ENCODE measurements at places on chromosomes 7 and 10. TPM values are rescaled to one million over a fixed set of nuclear protein-coding genes. Genes with fewer than 3 reads are reported as not detected.

SCIN gene
- total RNA-seq: under 0.01 TPM

PON2 gene
- 46.8 TPM for total RNA-seq

SFTPA1 gene
- total RNA-seq: not detected

CLCN1 gene
- total RNA-seq: not detected

SPACDR gene
- 0.25 TPM for total RNA-seq

GHRHR gene
- total RNA-seq: not detected

C7orf33 gene
- total RNA-seq: not detected

CLEC5A gene
- not detected for total RNA-seq

SEMA3A gene
- 42.3 TPM for total RNA-seq

C10orf53 gene
- total RNA-seq: not detected

RSPH10B gene
- total RNA-seq: not detected

FRG2B gene
- total RNA-seq: not detected

WNT8B gene
- total RNA-seq: not detected

PTEN gene
- 172 TPM for total RNA-seq

SLC26A5 gene
- not detected for total RNA-seq

CTTNBP2 gene
- 1.9 TPM for total RNA-seq

NOS3 gene
- total RNA-seq: 3.7 TPM

IFIT1B gene
- total RNA-seq: 0.06 TPM

PTPN20 gene
- 0.92 TPM for total RNA-seq
